ENCODE measurements at places on chromosomes 3 and 15.

- no peak for DNase-seq
These were observed 48.8 kb upstream of the VGLL4 start for GRCh38 chr3:11692532-11692813.

GRCh38 chr3:41900265-41900664 lies 61.6 kb downstream of the ULK4 start:
- no peak for DNase-seq

DNA sequence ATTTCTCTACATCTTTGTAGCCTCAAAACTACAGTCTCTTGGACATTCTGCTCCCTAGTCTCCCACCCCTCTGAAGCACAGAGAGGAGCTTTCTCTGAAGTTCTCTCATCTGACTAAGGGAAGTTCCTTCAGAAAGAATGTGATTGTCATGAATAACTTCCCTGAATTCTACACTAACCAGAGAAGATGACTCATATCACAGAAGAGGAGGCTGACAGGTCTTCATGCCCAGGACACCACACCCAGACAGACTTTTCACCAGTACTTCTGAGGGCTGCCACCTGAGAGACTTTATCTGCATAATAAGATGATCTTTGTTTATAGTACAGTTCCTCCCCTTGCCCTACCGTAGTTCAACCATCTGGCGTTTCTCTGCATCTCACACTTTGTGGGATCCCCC lies 52.8 kb downstream of the CDIN1 start:
- no peak for DNase-seq

- DNase-seq = no peak
These were observed 22.5 kb downstream of the CDCP1 start for GRCh38 chr3:45123581-45124269.

GRCh38 chr15:89777073-89777751 lies 1.1 kb downstream of the MESP2 start:
- DNase-seq = no peak

DNA sequence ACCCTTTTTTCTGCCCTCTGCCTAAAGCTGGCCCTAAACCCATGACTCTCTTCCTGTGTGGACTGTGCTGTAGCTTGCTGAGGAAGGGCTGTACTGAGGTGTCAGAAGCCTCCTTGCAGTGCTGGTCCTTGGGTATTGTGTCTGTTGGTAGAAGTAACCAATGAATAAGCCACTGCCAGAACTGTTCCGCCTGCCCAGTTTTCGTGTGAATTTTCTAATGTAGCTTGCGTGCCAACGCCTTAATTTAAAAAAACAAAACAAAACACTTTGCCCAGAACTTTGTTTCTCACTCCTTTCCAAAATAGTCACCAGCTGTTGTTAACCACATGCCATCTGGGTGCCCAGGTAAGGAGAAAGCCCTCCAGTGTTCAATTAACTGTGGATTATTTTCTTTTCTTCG lies 101.9 kb downstream of the KLHL25 start:
- no peak for DNase-seq

DNA sequence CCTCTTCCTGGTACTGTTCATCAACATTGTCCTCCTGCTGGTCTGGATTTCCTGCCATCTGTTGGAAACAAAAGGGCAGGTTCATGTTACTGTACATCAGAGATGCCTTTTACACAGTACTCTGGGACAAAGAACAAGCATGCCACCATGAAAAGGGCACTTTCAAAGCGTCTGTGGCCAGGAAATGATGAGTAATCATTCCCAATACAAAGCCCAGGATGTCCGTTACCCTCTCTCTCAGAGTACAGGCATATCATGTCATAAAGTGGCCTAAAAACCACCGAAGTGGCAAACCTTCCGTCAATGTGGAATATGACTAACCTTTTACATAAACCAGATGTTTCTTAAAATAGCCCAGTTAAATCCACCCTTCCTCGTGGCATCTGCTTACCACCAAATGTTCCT lies 71.2 kb downstream of the GOLIM4 start:
- DNase-seq = no peak

DNA sequence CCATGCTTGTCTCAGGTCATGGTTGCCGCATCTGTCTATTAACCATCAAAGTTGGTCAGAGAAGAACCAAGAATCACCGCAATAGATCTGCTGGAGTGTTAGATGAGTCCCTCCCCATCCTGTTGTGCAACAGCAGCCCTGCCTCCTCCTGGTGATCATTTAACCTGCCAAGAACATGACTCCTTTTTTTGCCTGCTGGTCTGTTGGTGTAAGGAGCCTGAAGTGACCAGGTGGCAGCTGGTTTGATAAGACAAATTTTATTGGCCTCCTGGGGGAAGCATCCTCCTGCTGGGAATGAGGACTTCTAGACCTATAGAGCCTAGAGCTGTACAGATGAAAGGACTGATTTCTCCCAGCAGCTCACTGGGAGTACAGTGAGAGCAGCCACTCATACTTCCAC lies 43.5 kb upstream of the RAF1 start:
- DNase-seq = no peak

DNA sequence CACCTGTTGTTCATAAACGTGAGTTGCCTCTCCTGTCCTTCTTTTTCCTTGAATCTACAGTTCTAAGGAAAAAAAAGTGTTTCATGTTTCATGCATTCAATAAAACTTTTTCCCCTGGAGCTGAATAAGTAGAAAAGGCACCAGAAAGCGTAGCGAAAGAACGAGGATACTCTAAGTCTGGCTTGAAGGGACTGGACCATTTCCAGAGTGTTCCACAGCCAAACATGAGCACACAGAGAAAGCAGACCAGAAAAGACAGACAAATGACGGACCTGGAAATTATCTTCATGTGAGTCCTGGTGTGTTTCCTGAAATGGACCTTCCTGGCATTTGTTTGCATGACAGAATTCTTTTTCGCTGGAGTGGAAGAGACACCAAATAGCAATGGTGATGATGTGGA lies 204.7 kb downstream of the SV2B start:
- DNase-seq = no peak

DNA sequence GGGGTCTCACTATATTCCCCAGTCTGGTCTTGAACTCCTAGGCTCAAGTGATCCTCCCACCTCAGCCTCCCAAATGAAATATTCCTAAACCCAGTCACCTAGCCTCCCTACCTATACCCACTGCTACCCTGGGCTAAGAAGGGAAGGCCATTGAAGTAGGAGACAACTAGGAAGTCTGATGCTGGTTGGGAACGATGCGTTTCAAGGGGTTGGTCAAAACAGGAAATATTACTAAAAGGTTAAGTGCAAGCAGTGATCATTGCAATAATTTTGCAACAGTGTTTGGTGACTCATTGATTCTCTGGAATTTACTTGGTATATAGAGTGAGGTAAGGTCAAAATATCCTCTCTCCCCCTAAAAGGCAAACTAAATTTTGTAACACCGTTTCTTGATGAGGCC lies 4.6 kb upstream of the UQCRC1 start:
- no peak for DNase-seq

DNA sequence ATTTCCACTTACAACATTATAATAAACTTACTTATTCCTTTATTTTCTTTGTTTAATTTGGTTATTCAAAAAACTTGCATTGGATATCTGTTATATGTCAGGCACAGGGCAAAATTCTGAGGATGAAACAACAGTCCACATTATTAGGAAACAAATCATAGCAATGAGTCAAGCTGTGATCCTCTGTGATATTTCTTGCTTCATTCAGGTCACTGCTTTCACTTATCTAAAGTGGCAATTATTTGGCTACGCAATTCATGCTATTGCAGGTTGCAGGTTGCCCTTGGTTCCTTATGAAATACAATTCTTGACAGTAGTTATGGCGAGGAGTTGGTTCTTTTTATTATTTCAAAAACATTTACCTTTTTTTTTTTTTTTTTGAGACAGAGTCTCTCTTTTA lies 66.4 kb upstream of the CNTN6 start:
- DNase-seq = no peak

DNA sequence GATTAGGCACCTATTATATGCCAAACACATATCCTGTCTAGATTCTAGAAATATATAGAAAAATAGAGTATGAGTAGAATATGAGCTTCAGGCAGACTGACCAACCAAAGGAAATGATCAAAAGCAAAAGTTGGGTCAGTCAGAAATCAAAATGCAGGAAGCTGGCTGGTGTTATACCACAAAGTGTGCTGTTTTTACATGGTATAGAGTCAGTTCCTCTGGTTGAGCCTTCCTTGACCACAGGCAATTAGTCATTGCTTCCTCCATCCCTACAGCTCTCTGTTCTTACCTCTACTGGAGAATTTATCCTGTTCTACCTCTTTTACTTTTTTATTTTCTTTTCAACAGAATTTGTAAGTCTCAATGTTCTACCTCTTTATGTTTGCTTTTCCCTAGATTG lies 149.8 kb downstream of the TMCO5A start:
- DNase-seq = no peak

GRCh38 chr15:38708672-38709180 lies 144.1 kb upstream of the RASGRP1 start:
- DNase-seq = no peak

GRCh38 chr15:36501063-36501678 lies 78.3 kb upstream of the CDIN1 start:
- no peak for DNase-seq

DNA sequence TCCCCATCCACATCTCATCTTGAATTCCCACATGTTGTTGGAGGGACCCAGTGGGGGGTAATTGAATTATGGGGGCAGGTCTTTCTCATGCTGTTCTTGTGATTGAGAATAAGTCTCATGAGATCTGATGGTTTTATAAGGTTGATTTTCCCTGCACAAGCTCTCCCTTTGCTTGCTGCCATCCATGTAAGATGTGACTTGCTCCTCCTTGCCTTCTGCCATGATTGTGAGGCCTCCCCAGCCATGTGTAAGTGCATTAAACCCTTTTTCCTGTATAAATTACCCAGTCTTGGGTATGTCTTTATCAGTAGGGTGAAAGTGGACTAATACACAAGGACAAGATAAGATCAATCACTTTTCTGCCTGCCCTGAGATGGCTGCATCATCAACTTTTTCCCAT lies 5.8 kb upstream of the CCK start:
- DNase-seq = no peak

DNA sequence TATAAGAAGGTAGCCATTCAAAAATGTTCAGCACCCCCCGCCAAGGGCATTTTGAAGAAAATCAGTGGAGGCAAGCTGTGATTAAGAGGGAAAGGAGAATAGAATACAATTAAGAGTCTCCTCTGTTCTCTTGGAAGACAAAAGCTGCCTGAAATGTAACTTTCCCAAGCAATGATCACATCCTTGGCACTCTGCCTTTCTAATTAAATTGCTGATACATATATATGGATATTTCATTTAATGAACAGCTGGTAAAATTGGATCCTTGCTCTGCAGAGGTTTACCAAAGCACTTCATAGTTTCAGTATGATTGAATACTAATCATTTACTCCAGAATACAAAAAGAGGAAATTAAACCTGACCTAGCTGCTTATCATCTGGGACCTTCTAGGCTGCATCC lies 10.4 kb downstream of the COL6A6 start:
- DNase-seq = no peak

DNA sequence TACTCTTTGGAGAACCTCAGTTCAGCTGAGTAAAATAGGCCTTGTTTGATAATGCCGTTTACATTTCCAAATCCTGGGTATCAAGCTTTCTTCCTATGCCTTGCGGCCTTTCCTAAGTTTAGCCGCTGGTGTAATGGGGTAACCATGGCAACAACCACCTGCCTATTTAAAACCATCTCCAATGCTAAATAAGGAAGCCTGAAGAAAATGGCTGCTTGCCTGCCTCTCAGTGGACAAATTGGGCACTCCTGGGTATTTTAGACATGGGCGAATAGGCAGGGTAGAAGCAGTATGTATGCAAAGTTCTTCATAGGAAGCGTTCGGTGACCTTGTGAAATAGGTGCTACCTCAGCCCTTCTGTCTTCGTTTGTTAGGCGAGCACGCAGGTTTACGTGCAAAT lies 122.7 kb downstream of the DGKG start:
- no peak for DNase-seq

DNA sequence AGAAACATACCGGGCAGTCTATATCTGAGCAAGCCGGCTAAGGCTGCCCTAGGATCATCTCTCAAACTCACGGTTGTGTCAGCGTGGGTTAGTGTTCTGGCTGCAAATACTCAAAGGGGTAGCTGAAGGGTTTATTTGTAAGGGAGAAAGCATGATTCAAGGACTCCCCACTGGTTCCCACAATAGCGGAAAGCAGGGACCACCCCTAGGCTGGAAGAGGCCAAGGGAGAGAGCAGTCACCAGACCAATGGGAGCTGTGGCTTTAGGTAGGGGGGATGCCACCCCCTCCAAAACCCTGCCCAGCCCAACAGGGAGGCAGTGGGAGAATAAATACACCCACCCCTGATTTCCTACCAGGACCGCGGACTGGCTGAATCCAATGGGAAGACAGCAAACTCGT lies 7.3 kb upstream of the LMCD1 start:
- DNase-seq = no peak

- DNase-seq = no peak
These were observed 93.6 kb upstream of the SNRPN start for GRCh38 chr15:24861014-24861690.

- no peak for DNase-seq
These were observed 8.7 kb downstream of the SPCS1 start for GRCh38 chr3:52714335-52715302.

- DNase-seq = no peak
These were observed 209.0 kb downstream of the DOCK3 start for GRCh38 chr3:50883755-50884154.

- no peak for DNase-seq
These were observed 53.0 kb downstream of the CHSY1 start for GRCh38 chr15:101198800-101199199.

- DNase-seq = no peak
These were observed 10.3 kb downstream of the LPP start for GRCh38 chr3:188164248-188164687.

- no peak for DNase-seq
These were observed 91.4 kb downstream of the CTNNB1 start for GRCh38 chr3:41290736-41291135.

DNA sequence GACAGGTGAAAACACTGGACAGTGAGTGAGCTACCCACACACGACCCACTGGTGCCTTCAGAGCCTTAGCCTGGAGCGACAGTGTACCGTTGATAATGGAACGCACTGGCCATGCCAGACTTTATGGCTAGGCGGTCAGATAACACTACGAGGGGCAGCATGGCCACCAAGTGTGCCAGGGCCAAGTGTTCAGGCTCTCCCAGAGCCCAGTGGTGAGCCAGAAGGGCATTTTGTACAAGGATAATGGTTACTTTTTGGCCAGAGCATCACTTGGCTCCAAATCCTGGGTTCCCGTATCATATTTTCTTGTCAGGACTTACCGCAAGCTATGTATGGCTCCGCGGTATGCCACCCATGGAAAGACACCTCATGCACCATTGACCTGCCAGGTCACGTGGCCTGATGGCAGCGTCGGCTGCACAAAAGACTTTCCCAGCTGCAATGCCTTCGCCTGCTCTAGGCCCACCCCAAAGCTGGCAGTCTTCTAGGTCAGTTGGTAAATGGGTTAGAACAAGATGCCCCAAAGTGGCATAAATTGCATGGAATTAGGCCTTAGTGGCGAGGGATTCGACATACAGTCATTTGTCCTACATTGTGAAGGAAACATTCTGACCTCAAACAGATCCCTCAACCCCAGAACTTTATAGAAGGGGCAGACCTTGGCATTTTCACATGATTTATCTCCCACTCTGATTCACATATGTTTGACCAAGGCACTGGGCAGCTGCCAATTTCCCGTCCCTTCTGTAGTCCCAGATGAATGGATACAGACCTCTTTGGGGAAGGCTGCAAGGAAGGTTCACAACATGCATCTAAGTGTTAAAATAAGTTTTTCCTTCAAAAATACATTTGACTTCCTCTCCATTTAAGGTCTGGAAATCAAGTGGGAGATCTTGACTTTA lies 12.2 kb upstream of the SLC28A1 start:
- DNase-seq = no peak
